Fibroblast of lung (primary cell): ENCODE measurements at places on chromosomes 13 and 19.

DNA sequence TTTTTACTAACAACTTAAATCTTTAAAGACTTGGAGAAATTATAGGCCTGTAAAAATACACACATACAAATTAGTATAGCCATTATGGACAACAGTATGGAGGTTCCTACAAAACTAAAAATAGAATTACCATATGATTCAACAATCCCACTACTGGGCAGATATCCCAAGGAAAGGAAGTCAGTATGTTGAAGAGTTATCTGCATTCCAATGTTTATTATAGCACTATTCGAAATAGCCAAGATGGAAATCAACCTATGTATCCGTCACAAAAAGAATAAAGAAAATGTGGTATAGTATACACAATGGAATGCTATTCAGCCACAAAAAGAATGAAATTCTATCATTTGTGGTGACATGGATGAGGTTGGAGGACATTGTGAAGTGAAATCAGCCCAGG lies 37.2 kb downstream of the SLITRK1 start:
- H3K4me3 ChIP-seq = no peak overlapping the region
- no peak overlapping the region for H3K27ac ChIP-seq
- no peak for DNase-seq

GRCh38 chr13:46097015-46097414 lies 7.8 kb downstream of the CPB2 start:
- H3K27ac ChIP-seq = no peak overlapping the region
- H3K36me3 ChIP-seq = no peaks in the 10 kb centered on the region
- DNase-seq = no peak
- no peaks in the 10 kb centered on the region for H3K27me3 ChIP-seq

GRCh38 chr19:46221981-46222610 lies 7.4 kb upstream of the IGFL1 start:
- H3K36me3 ChIP-seq = no peaks in the 10 kb centered on the region
- no peaks in the 10 kb centered on the region for H3K4me1 ChIP-seq
- H3K27me3 ChIP-seq = no peaks in the 10 kb centered on the region
- H3K27ac ChIP-seq = no peak overlapping the region
- peak; percentile 39 for DNase-seq
- no peak overlapping the region for H3K4me3 ChIP-seq

- H3K27ac ChIP-seq = peak overlapping the region; percentile 94
- H3K27me3 ChIP-seq = no peaks in the 10 kb centered on the region
- peaks cover 10% of the 10 kb centered on the region for H3K36me3 ChIP-seq
- H3K4me1 ChIP-seq = no peaks in the 10 kb centered on the region
- no peak for DNase-seq
- H3K4me3 ChIP-seq = no peak overlapping the region
Observed at GRCh38 chr19:39479916-39480315, 722 bp upstream of the TIMM50 start.

DNA sequence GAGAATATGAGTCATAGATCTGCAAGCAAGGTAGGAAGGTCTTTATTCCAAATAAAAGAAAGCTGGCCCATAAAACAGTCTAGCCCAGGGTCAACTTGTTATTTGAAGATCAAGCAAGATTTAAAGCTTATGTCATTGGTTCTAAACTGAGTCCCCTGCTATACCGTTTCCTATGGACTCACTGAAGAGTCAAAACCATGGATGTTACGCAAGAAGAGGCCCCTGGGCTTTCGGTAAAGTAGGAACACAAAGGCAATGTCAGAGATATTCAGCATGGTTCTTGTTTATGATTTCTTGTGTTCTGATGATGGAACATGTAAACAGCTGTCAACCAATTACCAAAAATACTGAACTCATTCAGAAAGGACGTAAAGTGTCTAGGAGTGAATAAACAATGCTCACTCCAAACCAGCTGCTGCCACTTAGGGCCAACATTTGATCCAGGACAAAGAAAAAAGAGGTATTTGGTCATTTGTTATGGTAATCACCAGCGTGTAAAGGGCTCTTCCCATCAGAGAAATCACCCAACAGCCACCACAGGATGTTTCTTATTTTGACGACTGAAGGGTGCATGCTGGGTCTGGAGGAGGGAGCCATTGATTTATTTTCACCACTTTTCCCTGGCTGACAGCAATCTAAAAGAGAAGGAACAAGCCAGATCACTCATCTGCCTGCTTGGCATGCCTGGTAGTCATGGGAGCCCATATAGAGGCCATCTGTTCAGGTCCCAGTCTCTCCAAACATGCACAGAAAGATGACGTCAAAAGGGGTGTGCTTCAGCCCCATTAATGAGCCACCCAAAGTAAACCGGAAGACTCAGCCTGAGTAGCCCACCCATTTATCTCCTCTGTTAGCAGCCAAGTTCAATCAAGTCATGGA lies 68.3 kb downstream of the FGF14 start:
- H3K4me1 ChIP-seq = no peaks in the 10 kb centered on the region
- no peaks in the 10 kb centered on the region for H3K36me3 ChIP-seq
- no peak overlapping the region for H3K4me3 ChIP-seq
- no peak overlapping the region for H3K27ac ChIP-seq

DNA sequence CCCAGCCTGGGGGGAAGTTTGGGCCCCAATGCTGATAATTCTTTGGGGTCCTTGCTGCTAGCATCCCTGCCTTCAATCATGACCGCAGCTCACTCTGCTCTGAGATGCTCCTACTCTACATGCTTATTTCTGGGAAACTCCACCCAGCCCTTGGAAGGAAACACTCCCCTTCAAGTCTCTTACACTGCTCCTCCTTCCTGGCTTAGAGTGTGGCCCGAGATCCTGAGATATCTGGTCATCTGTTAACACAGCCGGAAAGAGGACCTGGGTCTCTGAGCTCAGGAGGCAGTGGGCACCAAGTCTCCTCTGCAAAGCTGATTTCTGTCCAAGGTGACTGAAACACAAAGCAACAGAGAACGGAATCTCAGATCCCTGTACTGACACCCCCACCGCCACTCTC lies 33.0 kb downstream of the CYP4F2 start:
- no peak overlapping the region for H3K4me3 ChIP-seq
- H3K4me1 ChIP-seq = no peaks in the 10 kb centered on the region
- no peak overlapping the region for H3K27ac ChIP-seq
